ENCODE measurements at places on chromosomes 3 and 15.

DNA sequence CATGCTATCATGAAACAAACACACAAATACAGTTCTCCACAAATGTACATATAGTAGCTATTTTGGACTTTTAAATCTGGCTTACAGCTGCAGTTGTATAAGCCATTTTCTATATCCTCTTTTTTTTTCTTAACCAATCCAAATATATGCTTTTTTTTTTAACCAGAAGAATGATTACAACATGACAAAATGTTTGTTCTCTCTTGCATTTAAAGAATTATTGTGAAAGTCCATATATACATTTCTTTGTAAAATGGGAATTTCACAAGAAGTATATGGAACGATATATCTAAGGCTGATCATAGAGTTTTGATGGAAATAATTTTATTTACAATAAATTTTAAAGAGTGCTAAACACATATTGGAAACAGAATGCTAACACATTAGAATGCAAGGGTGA, 95.6 kb downstream of the CD200R1L start:
- no peak for DNase-seq

- DNase-seq = no peak
Observed at GRCh38 chr3:115081444-115081843, 65.6 kb downstream of the ZBTB20 start.

DNA sequence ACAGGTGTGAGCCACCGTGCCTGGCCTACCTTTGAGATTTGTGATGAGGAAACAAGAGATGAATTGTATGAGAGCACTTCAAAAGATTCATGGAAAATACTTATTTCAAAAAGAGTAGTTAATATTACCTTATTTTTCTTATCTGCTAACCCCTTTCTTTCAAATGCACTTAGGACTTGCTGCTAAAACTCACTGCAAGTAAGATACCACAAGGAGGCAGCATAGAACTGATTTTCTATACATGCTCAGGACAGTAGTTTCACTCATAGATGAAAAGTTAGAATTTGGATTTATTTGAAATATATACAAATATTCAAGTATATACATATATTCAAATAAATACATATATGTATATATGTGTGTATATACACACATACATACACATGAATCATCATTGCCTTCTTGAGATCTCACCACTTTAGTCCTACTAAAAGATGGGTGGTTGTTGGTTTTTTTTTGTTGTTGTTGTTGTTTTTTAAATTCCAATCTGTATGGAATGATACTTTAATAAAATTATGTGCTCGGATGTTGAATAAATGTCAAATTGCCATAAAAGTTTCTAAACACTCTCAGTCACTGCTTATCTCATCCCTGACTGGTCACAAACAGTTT, 2.4 kb downstream of the CCNDBP1 start:
- DNase-seq = no peak

DNA sequence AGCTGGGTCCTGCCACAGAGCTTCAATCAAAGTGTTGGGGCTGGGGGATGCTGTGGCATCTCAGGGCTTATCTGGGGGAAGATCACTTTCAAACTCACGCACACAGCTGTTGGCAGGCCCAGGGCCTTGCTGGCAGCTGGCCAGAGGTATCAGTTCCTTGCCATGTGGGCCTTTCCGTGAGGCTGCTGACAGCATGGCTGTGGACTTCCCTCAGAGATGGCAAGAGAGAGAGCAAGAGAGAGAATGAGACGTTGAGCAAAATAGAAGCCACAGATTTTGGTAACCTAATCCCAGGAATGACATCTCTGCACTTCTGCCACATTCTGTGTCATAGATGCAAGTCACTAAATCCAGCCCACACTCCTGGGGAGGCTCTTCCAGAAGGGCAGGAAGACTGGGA, 91.0 kb downstream of the TPRG1 start:
- DNase-seq = no peak

- no peak for DNase-seq
Observed at GRCh38 chr3:8954938-8955763, 8.1 kb downstream of the RAD18 start.

GRCh38 chr3:72447059-72447946, 400.9 kb downstream of the SHQ1 start:
- no peak for DNase-seq

DNA sequence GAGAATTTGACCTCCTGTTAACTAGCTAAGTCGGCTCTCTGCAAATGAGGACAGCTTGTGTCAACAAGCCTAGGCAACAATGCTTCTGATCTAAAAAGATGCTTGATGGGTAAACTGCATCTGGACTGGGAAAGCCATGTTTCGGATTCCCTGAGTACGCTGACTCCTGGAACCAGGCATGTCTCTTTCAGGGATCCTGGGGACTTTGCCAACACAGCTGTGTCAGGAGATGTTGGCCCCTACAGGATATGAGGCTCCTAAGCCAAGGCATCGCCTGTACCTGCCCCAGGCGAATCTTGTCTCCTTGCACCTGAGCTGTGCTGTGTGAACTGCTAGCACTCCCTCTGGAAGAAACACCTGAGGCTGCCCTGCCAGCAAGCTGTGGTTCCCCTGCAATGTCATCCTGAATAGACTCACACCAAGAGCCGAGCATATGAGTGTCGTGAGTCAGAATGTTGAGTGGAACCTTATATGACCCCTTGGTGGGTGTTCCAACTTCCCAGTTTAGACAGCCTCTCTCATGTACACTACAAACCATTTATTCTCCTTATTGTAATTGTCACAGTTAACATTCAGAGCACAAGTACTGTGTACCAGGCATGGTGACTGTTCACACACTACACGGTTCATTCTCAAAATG, 17.0 kb downstream of the EOGT start:
- DNase-seq = no peak

DNA sequence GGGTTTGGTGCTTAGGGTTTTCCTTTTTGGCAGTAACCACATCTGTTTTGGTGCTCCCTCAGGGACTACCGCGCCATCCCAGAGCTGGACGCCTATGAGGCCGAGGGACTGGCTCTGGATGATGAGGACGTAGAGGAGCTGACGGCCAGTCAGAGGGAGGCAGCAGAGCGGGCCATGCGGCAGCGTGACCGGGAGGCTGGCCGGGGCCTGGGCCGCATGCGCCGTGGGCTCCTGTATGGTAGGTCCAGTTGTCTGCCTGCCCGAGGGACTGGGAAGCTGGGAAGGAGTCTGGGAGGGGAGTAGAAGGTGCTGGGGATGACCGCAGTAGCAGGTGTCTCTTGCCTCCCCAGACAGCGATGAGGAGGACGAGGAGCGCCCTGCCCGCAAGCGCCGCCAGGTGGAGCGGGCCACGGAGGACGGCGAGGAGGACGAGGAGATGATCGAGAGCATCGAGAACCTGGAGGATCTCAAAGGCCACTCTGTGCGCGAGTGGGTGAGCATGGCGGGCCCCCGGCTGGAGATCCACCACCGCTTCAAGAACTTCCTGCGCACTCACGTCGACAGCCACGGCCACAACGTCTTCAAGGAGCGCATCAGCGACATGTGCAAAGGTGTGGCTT, 6.4 kb downstream of the MCM2 start:
- no peak for DNase-seq

- DNase-seq = no peak
Observed at GRCh38 chr3:143480344-143480743, 360.8 kb downstream of the CHST2 start.

- no peak for DNase-seq
Observed at GRCh38 chr15:31590609-31591008, 264.0 kb downstream of the KLF13 start.

Data from SIG-M5 (cell line).